ENCODE measurements at places on chromosomes 6 and 20.

DNA sequence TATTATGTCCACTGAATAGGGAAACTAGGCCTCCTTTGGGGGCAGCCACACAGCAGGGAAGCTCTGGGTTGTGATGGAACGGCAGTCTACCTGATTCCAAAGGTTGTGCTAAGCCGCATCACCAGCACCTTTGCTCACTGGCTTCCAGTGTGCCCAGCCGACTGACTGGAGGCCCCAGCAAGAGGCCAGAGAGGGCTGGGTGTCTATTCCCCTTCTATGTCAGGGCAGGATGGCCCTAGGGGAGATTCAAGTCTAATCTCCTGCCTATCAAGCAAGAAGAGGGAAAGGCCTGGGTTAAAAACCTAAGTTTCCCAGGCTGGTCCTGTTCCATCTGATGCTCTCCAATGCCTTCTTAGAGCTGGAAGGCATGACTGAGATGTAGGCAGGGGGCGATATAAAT is 53.6 kb downstream of the JPH2 start:
- DNase-seq, result no peak

- DNase-seq, result no peak
Measured at GRCh38 chr6:51120016-51120415, 301.3 kb downstream of the TFAP2B start.

DNA sequence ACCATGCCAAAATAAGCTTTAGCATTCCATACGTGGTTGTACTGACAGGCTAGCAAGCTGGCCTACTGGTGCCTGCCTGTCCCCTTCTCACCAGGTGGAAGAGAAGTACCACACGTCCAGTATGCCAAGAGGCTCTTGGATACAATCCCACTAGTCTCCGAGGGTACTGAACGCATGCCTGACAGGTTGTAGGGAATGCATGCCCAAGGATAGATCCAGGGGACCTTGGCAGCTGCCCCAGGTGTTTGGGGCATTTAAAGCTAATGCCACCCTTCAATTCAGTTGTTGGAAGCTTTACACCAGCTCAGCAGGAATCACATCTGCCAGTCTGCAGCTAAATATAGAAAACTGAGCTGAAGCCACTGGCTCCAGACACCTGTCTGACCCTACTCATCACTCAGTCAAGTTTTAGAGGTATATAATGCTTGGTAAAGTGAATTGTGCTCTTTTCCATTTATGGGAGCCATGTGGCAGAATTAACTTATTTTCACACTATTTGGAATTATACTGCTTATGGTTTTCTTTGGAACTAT is 4.9 kb downstream of the TUBB2B start:
- no peak for DNase-seq

DNA sequence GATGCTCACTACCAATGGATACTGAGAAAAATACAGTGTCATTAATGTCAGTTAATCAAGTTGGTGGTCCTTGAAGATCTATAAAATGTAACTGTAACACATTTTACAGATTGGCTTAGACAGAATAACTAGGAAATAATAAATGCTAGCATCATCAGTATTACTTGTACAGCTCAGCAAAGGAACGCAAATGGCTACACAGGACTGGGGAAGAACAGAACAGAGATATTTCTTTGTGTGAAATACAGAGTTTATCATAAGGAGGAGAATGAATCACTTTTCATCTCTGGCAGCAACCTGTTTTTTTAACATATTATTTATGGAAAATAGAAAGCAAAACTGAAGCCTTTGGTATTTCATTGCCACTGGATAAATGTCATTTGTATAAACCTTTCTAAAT is 8.2 kb upstream of the QKI start:
- peak; percentile 43 for DNase-seq

- DNase-seq, result no peak
Measured at GRCh38 chr6:125534430-125535263, 214.8 kb upstream of the HEY2 start.

- no peak for DNase-seq
Measured at GRCh38 chr6:167475947-167476346, 151.1 kb downstream of the TTLL2 start.

DNA sequence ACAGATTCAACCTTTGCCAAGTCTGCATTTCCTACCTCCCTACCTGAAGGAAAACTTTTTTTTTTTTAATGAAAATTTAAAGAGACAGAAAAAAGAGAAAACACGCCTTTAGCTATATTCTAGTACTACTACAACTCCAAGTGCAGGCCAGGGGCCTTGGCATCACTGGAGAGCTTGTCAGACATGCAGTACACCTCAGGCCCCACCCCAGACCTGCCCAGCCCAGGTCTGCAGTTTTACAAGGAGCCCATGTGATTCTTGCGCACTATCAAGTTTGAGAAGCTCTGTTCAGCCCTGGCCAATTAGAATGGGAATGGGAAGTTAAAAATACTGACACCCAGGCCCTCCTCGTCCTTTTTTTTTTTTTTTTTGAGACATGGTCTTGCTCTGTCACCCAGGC is 85.0 kb downstream of the NFATC2 start:
- DNase-seq, result no peak

DNA sequence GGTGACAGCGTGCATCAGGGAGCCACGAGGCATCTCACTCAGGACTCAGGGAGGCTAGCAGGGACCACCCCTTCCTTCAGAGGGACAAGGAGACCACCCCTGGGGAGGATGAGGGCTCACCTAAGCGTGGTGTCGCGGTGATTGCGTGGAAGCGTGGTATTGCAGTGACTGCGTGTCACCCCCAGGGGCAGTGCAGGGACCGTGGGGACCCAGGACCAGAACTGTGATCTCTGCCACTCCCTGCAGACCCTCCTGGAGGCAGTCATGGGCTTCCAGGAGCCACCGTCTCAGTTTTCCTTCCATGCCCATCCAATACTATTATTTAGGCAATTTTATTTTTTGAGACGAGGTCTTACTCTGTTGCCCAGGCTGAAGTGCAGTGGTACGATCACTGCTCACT is 147.1 kb downstream of the TAF4 start:
- DNase-seq, result no peak

DNA sequence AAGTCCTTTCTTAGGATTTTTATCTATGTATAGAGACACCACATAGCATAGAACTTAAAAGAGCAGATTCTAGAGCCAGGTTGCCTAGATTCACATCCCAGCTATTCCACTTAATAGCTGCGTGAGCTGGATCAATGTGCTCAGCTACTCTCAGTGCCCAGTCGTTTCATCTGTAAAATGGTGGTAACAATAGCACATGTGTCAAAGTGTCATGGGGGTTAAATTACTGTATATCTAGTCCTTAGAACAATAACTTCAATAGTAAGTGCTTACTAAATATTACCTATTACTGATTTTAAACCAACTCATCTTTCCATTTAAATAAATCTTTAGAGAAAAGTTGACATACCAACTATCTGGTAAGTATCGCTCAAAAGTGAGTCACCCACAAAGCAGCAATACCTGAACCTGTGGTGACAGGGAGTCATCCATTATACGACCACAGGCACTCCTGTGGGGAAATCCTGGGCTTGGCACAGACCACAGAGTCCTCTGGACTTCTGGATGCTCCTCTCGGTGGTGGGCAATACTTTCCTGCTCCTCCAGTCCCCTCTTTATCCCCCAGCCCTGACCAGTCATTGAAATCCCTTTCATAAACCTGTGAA is 154.8 kb downstream of the PDSS2 start:
- DNase-seq, result no peak

GRCh38 chr6:41675992-41676391 is 37.7 kb downstream of the MDFI start:
- DNase-seq, result no peak

DNA sequence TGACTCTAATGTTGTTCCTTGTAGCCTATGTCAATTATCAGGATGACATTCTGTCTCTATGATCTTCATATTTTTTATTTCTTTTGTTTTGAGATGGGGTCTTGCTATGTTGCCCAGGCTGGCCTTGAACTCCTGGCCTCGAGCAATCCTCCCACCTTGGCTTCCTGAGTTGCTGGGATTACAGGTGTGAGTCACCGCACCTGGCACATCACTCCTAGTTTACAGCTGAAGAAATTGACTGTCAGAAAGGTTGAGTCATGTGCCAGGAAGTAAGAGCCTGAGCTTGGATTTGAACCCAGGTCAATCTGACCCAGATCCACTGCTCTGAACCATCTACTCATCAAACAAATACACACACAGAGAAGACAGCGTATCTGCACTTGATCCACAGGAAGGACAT is 14.4 kb downstream of the PPP1R3G start:
- DNase-seq, result no peak

DNA sequence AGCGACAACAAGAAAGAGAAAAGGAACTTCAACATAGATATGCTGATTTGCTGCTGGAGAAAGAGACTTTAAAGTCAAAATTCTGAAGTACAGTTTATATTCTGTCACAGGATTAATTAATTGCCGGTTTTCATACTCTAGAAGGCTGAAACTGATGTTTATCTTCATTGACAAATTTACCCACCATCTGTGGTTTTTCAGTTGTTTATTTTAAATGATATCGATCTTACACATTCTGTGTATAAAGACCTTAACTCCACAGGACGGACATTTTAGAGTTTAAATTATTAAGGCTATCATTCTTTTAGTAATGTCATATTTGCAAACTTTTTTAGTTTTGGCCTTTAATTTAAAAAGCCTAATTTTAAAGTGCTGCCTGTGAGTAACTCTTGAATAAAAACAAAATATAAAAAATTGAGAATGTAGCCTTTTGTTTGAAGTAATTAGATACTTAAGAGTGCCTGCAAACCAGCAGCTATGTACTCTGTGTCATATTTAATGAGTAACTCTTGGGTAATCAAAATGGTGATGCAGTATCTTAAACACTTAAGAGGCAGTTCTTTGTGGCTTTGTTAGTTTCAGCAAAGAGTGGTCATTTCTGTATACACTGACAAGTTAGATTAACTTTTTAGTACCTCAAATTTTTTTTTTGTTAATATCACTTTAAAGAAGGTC is 59.3 kb downstream of the CDC5L start:
- no peak for DNase-seq

DNA sequence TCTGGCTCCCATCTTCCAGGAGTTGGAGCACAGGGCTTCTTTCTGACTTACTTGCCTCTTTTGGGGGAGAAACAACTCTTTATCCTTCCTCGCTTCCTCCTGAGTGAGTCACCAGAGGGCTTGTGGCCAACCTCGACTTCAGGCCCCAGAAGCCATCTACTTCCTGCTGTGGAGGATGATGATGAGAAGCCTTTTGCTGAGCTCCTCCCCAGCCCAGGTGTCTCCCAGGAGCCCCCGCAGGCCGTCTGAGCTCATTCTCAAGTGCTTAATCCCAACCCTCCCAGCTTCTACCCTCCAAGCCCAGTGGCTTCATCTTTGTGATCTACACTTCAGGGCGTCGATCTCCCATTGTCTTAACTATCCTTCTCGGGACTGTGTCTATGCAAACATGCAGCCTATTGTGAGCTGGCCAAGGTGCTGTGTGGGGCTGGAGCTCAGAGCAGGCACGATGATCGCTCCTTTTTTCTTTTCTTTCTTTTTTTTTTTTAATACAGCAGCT is 27.9 kb downstream of the SDCBP2 start:
- DNase-seq, result peak; percentile 88
